ENCODE measurements at places on chromosomes 3 and 15.

DNA sequence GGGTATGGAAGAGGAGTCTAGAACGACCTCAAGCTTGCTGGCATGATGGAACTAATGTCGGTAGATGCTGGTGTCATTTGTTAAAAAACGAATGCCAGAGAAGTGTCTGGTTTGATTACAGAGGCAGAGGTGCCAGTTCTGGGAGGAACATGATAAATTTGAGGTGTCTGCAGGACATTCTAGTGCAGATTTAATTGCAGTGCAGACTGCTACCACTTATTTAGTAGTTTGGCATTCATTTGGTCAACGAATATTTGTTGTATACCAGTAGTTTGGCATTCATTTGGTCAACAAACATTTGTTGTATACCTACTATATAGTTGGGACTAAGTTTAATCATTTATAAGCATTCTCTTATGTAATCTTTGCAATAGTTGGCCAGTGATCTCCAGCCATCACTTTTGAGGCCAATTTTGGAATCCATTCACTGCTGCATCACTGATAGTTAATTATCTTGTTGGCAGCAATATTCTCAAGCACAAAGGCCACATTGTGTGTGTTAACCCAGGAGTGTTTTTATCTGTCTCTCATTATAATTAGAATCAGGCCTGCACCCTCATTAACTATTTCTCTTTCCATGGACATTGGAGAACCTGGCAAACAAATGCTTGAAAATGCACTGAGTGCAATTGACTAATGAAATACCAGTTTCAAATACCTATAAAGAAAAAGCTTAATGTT is 19.5 kb upstream of the TGFBR2 start:
- no peak for DNase-seq

DNA sequence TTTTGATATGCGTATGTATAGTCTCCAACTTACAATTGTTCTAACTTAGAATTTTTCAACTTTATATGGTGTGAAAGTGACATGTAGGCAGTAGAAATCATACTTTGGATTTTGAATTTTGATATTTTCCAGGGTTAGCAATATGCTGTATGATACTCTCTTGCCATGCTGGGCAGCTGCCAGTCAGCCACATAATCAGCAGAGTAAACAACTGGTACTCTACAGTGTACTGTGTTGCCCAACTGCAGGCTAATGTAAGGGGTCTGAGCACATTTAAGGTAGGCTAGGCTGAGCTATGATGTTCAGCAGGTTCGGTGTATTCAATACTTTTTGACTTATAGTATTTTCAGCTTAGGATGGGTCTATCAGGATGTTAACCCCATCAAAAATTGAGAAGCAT is 52.0 kb upstream of the RYK start:
- DNase-seq = no peak

GRCh38 chr15:76393614-76394013 is 57.0 kb downstream of the ISL2 start:
- DNase-seq = no peak

DNA sequence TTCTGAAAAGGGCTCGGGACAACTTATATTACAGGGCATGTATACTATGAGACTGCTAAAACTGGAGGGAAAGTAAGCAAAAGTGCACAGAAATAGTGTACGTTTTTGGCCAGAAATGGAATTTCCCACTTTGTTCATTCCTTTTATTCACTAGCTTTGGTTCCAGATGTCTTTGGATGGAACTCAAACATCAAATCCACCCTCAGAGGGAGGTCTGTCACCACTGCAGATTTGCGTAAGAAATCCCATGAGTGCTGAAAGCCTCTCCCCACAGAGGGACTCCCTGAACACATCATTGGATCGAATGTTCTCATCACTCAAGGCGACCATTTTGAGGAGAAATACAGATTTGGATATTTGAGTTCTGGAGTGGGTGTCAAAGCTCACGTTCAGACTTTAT is 71.6 kb downstream of the FEM1B start:
- DNase-seq = no peak

- DNase-seq = no peak
These were observed 620.3 kb upstream of the AGTR1 start for GRCh38 chr3:148077318-148077923.

- no peak for DNase-seq
These were observed 234.9 kb downstream of the CACNA2D3 start for GRCh38 chr3:54357301-54357700.

- DNase-seq = no peak
These were observed 201.1 kb downstream of the TLE3 start for GRCh38 chr15:69896606-69897005.

DNA sequence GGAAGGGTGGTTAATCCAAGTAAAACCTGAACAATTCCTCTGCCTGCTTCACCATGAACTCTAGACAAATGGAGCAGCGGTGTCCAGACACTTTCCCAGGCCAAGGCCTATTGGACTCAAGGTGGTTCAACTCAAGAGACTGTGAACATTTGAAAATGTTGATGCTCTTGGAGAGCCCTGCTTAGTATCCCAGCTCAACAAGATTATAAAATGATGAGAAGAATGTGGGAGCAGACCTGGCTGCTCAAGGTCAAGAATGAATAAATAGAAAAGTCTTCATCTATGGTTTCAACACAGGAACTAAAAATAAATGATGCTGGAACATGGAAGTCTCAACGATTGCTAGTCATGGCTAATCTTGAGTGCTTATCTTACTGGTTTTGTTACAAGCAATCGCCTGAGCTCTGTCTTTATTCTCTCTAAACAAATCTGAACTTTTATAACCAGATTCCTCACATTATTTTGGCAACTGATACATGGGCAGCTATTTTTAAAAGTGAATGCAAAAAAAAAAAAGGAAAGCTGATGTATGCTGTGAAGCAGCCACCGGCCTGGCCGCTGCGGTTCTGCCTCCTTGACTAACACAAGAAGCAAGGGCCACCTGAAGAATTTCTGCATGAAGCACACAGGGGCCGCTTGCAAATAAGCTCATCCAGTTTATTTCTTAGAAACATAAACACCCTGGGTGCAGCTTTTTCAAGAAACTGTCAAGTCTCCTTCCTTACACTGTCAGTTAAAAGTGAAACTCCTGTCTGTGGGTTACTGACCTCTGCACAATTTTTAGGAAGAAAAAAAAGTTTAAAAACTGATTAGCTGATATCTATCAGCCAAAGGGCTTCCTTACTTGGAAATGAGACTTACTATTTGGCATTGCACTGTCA is 120.1 kb upstream of the ARHGEF3 start:
- DNase-seq = peak; percentile 79

DNA sequence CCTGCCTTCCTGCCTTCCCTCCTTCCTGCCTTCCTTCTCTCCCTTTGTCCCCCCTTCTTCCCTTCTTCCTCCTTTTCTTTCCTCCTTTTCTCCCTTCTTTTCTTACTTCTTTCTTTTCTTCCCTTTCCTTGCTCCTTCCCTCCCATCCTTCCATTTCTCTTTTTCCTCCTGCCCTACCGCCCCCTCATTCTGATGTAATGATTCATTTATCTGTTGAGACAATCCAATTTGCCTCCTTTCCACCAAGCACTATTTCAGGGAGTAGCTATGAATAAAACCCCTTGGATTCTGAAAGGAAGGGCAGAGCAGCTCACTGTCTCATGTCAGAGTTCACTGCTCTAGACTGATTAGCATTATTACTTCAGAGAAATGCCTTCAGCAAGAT is 462.6 kb downstream of the PDCD6IP start:
- DNase-seq = no peak

- no peak for DNase-seq
These were observed 52.9 kb downstream of the EXOG start for GRCh38 chr3:38549082-38549481.

GRCh38 chr15:66940368-66940767 is 125.0 kb upstream of the SMAD3 start:
- DNase-seq = no peak

DNA sequence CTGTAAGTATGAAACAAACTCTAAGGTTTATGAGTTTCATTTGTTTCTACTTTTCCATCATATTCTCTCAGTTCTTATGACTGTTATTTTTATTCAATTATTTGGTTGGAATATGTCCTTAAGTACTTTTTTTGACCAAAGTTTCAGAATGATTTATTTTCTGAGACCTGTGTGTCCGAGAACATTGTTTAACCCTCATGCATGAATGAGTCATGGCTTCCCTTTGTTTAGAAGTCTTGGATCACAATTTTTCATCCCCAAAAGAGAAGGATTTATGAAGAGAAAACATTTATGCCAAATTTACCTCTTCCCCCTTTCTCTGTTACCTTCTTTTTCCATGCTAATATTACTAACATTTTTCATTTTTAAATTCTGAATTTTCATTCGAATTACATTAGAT is 518.0 kb upstream of the NR2F2 start:
- no peak for DNase-seq

DNA sequence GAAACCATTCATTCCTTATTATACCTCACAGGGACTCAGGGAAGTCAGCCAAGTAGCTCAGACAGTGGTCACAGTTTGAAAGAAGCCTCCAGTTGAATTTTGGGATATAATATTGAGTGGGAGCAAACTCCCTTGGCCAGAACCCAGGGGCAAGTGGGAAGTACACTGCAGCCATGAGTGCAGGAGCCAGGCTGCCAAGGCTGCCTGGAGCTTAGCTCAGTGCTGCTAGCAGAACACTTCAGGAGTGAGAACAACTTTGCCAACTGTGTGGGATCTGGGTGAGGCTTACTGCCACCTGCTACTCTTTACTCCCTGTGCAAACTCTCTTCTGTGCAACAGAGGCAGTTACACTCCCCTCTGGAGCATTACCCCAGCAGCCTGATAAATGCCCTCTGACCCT is 4.6 kb downstream of the OR5K3 start:
- DNase-seq = no peak
